ENCODE measurements at places on chromosomes 12 and 14. TPM values are rescaled to one million over a fixed set of nuclear protein-coding genes. Genes with fewer than 3 reads are reported as not detected.

DNA sequence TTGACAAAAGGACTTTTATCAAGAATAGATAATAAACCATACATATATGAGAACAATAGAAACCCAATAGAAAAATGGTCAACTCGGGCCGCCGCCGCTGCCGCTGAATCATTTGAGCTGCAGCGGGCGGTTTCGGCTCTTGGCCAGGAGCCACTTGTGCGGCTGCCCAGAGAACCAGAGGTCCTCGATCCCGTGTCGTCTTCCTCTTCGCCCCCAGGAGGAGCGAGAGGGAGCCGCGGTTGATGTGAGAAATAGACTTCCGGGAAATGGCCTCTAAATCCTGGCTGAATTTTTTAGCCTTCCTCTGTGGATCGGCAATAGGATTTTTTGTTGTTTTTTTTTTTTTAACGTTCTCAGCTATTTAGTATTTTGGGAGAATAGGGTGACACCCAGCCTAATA lies 44.8 kb downstream of the CPSF6 start:
- H3K4me1 ChIP-seq: peaks cover 2% of the 10 kb centered on the region
- no peaks in the 10 kb centered on the region for H3K36me3 ChIP-seq
- H3K27me3 ChIP-seq: peaks cover 3% of the 10 kb centered on the region
- H3K4me3 ChIP-seq: no peak overlapping the region

- no peak for DNase-seq
- H3K27me3 ChIP-seq: no peaks in the 10 kb centered on the region
- no peak overlapping the region for H3K4me3 ChIP-seq
- H3K27ac ChIP-seq: no peak overlapping the region
Observed at GRCh38 chr14:31057701-31058364, 31.7 kb upstream of the STRN3 start.

DNA sequence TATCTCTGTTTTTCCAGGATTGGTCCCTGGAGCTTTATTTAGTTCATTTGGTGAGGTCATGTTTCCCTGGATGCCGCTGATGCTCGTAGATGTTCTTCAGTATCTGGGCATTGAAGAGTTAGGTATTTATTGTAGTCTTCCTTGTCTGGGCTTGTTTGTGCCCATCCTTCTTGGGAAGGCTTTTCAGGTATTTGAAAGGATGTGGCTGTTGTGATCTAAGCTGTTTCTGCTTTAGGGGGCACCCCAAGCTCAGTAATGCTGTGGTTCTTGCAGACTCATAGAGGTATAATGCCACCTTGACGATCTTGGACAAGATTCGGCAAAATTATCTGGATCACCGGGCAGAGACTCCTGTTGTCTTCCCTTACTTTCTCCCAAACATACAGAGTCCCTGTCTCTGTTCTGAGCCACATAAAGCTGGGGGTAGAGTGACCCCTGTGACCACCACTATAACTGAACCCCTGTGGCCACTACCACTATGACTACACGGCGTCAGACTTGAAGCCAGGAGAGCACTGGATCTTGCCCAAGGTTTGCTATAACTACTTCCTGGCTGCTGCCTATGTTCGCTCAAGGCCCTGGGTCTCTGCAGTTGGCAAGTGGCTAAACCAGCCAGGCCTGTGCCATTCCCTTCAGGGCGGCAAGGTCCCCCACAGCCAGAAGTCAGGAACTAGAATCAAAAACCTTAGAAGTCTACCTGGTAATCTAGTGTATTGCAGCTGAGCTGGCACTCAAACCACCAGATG lies 40.9 kb downstream of the FGD4 start:
- H3K4me1 ChIP-seq: no peaks in the 10 kb centered on the region
- no peaks in the 10 kb centered on the region for H3K36me3 ChIP-seq
- DNase-seq: no peak
- no peak overlapping the region for H3K4me3 ChIP-seq
- H3K27me3 ChIP-seq: no peaks in the 10 kb centered on the region

DNA sequence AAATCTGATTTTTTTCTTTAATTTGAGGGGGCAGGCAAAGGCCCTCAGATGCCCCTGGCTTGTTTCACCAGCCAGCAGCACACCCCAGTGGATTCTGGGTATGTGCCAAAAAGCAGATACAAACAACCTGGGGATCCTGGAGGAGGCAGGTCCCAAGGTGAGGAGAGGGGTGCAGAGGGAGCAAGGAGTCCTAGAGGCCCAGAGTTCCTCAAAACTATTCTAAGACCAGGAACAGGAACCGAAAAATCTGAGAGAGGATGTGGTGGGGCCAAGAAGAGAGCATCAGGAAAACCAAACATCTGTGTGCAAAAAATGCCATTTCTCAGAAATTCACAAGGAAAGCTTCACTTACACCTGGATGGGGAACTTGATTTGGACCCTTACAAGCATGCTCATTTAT lies 8.2 kb downstream of the KCNA5 start:
- no peak overlapping the region for H3K4me3 ChIP-seq
- H3K4me1 ChIP-seq: no peaks in the 10 kb centered on the region
- DNase-seq: no peak
- H3K36me3 ChIP-seq: no peaks in the 10 kb centered on the region
- H3K27ac ChIP-seq: no peak overlapping the region

Gene ZFHX2
- total RNA-seq: 0.28 TPM

Gene DENND5B
- total RNA-seq: 2.6 TPM

Gene FAM186B
- not detected for total RNA-seq

Gene CHFR
- total RNA-seq: 86.0 TPM

Gene YEATS4
- 21.7 TPM for total RNA-seq

Data from T-cell (primary cell).